ENCODE measurements at places on chromosomes 11 and 22.

DNA sequence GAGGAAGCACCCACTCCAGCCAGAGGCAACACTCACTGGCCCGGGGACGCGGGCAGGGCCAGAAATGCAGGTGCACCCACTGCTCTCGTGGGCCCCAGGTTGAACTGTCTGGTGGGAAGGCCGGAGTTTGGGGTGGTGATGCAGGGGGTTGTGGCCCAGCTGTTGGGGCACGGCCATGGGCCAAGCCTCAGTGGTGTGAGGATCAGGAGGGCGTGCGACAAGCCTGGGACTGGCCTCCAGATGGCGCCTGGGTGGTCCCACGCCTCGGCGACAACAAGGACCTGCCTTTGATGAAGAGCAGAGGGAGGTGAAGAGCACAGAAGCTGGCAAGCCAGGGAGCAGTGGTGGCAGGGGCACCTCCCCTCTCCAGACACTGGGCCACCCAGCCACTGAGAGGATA, 240.8 kb downstream of the BRD1 start:
- DNase-seq = no peak

DNA sequence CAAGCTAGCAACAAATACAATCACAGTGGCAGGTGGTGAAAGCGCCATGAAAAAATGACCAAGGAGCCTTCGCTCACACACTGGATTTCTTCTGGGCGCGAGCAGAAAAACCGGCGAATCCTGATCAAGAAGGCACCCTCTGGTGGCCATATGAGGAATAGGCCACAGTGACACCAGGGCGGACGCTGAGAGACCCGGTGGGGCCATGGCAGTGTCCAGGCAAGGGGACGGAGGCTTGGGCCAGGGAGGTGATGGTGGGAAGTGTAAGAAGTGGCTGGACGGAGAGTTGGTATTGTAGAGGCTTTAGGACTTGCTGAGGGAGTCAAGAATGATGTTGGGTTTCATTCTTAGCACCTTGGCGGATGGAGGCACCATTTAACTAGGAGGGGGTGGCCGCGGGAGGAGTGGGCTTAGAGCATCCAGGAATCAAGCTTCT, 16.9 kb upstream of the RAC2 start:
- DNase-seq = no peak

- no peak for DNase-seq
Observed at GRCh38 chr11:78715639-78716311, 141.1 kb upstream of the NARS2 start.

- no peak for DNase-seq
Observed at GRCh38 chr11:9853929-9854552, 190.2 kb downstream of the SWAP70 start.

GRCh38 chr11:47987310-47987709, 7.0 kb downstream of the PTPRJ start:
- DNase-seq = no peak

Measured in activated T-cell treated with anti-CD3 and anti-CD28 coated beads for 1 hour (primary cell).